ENCODE measurements at places on chromosomes 13 and 19. TPM values are rescaled to one million over a fixed set of nuclear protein-coding genes. Genes with fewer than 3 reads are reported as not detected.

DNA sequence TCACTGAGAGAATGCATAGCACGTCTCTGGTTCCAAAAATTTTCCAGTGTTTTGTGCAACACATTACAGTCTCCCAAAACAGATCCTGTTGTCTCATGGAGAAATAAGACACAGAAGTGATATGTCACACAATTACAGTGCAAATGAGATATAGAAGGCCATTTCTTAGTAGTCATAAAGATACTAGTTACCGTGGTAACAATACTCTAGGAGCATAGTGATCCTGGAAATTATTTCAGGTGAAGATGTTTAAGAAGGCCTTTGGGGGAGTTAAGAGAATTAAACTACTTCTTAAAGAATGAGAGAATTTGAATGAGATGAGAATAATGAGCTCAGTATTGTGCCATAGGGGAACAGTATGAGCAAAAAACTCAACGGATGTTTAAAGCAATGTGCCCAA lies 628.0 kb upstream of the MIR17HG start:
- DNase-seq: no peak

The FAM83E gene
- total RNA-seq: not detected

DNA sequence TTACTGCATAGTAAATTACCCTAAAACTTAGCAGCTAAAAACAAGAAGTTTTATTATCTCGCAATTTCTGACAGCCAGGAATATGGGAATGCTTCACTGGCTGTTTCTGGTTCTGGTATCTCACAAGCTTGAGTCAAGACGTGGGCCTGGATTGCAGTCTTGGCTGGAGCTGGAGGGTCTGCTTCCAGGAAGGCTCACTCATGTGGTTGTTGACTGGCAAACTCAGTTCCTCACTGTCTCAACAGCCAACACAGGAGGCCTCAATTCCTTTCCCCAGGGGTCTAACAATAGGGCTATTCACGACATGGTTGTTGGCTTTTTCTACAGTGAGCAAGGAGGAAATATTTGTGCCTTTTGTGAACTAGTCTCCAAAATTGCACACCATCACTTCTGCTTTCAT lies 146.3 kb downstream of the GPC5 start:
- peak; percentile 5 for DNase-seq

DNA sequence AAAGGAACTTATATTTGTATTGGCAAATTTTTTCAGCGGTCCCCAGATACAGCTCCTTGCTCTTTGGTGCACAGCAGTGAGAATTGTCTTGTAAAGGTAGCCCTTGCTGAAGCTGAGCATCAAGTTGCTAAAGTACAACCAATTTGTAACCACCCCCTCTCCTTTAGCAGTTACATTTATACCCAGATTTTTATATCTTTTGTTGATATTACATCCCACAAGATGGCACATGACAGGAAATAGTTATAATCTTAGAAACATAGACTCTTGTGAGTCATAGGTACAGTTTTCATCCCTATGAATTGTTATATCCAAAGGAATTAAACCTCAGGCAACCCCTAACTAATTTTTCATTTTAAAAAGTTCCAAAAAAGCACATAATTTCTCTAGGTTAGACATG lies 523.0 kb upstream of the SLITRK1 start:
- DNase-seq: no peak

DNA sequence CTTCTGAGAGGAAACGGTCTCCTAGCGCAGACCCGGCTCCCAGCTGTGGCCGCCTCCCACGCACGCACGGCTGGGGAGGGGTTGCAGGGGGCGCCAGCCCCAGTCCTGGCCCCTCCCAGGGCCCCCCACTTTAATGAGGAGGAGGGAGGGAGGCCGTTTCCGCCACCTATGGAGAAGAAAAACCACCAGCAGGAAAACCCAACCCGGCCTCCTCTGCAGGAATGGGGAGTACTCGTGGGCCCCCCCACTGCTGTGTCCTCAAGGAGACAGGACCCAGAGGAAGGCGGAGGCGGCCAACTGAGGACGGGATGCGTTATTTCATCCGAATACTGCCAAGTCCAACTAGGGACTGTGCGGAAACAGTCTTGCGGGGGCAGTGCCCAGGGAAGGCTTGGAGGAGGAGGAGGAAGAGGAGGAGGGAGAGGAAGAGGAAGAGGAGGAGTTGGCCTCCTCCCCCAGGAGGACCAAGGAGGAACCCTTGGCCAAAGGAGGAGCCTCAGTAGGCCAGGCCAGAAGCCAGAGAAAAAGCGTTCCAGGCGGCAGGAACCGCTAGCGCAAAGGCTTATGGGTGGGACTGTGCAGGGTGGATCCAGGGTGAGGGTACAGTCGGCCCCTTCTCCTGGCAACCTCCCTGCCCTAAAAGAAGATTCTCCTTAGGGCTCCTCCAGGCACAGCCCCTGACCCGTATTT lies 3.9 kb upstream of the SSBP4 start:
- no peak for DNase-seq

- DNase-seq: peak; percentile 9
Measured at GRCh38 chr13:20127262-20127561, 33.6 kb downstream of the GJA3 start.

- DNase-seq: no peak
Measured at GRCh38 chr13:110580800-110581199, 19.3 kb upstream of the RAB20 start.

DNA sequence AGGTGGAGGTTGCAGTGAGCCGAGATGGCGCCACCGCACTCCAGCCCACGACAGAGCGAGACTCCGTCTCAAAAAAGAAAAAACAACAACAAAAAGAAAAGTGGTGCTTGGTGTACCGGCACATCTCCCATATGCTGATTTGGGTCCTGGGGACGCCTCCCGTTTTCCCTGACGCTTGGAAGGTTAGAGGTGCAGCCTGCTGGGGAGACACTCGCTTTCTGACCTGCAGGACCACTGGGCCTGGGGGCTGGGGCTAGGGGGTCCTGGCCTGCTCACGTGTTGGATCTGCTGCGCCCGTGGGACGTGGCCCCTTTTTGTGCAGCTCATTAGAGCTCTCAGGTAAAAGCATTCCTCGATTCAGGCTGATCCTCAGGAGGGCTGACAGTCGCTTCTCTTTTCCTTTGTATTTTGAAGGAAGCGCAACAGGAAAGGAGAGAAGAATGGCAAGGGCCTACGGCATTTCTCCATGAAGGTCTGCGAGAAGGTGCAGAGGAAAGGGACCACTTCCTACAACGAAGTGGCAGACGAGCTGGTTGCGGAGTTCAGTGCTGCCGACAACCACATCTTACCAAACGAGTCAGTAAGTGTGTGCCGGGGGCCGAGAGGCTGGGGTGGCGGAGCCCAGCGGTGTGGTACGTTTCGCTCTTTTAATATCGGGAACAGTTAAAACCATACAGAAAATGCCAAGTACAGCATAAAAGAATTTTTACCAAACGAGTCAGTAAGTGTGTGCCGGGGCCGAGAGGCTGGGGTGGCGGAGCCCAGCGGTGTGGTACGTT lies 25.1 kb downstream of the ATP4B start:
- DNase-seq: no peak

GRCh38 chr19:20926796-20927195 lies 3.7 kb downstream of the ZNF85 start:
- peak; percentile 2 for DNase-seq

DNA sequence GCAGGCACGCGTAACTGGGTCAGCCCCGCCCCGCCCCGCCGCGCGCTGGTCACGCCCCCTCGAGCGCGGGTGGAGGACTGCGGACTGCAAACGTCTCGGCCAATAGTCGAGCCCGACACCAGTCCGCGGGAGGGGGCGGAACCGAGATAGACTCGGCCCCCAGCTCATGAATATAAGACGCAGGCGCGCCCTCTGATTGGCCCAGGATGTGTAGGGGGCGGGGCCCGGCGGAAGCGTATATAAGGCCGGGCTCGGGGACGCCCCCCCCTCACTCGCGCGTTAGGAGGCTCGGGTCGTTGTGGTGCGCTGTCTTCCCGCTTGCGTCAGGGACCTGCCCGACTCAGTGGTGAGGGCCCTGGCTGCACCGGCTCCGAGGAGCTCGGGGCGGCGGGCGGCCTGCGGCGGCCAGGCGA lies at the start of gene CIRBP:
CIRBP (plus strand) TSS at position 268 of the 413 bp plus-strand sequence. CDS start 1,602 bp downstream, outside the sequence.
- peak; percentile 96 for DNase-seq

The SCEL gene
- not detected for total RNA-seq

DNA sequence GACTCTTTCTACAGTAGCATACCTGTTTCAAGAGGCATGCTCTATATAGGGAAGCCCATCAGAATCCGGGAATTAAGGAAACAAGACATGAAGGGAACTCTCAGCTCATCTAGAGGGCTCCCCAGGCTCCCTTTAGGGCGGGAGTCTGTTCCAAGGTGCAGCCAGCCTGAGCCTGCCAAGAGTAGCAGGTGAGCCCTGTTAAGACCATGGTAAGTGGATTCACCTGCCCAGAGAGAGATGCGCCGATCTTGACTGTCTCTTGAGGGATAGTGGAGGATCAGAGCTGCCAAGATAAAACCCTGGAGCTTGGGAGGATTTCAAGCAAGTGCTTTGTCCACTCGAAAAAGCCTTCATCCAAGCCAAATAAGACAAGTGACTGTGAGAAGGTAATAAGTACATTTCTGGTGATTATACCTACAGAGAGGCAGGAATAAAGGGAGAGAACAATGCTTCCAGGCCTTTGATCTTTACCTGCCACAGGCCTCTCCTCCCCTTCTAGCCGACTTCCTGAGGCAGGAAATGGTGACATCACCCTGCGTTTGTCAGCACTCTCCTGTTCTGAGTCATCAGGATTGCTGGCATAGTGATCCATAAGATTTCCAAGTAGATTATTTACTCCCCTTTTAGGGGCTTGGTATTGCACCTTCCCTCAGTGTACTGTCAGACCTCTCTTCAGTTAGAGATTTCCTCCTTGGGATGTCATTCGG lies 31.5 kb downstream of the KLF5 start:
- peak; percentile 95 for DNase-seq

The IRS2 gene
- total RNA-seq: not detected

- DNase-seq: peak; percentile 29
Measured at GRCh38 chr19:46704379-46705076, 12.4 kb downstream of the PRKD2 start.

The GRK1 gene
- not detected for total RNA-seq

DNA sequence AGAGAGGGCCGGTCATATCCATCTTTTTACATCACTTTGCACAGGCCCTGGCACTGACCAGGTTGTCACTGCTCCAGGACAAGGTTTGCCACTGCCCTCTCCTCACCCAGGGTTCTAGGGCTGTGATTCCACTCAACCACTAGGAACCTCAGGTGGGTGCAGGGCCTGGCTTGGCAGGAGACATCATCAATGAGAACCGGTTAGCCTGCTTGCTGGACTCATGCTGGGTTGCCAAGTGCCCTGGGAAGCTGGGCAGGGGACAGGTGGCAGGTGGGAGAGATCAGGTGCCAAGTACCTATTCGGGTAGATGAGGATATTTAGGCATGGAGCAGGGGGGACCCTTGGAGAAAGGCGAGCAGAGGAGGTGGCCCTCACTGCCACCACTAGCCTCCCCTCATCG lies 4.2 kb upstream of the CERS4 start:
- no peak for DNase-seq

GRCh38 chr19:48474084-48474592 lies 5.0 kb downstream of the CYTH2 start:
- DNase-seq: no peak

- no peak for DNase-seq
Measured at GRCh38 chr19:49356382-49356781, 5.8 kb downstream of the TEAD2 start.

- no peak for DNase-seq
Measured at GRCh38 chr19:19480688-19481087, 34.7 kb downstream of the TSSK6 start.

DNA sequence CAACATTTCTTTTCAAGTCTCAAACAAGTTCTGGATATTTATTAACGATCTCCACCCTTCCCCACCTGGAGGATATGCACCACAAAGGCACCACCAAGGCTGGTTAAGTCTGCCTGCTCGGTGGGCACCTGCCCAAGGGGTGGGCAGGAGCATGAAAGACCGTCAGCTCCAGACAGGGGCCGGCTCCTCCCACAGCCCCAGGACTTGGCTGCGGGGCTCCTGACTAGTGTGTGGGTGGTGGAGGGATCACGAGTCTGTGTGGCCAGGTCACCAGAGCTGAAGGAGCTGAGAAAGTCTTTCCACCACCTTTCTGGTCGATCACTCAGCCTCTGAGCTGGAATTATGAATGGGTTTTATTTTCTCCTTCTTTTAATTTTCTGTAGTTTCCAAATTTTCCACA lies 7.8 kb downstream of the SLC7A1 start:
- no peak for DNase-seq

- DNase-seq: no peak
Measured at GRCh38 chr13:57724486-57725272, 93.1 kb downstream of the PCDH17 start.

The TSKS gene
- not detected for total RNA-seq

- no peak for DNase-seq
Measured at GRCh38 chr13:27919934-27920676, at the start of gene PDX1. Gene PDX1 (plus strand): TSS chr13:27920000. CDS start chr13:27920139, 139 bp downstream.

GRCh38 chr13:80590551-80590950 lies 249.6 kb upstream of the SPRY2 start:
- DNase-seq: no peak

The CEACAM16 gene
- not detected for total RNA-seq

The THSD8 gene
- total RNA-seq: 23.5 TPM

The EDNRB gene
- total RNA-seq: not detected

DNA sequence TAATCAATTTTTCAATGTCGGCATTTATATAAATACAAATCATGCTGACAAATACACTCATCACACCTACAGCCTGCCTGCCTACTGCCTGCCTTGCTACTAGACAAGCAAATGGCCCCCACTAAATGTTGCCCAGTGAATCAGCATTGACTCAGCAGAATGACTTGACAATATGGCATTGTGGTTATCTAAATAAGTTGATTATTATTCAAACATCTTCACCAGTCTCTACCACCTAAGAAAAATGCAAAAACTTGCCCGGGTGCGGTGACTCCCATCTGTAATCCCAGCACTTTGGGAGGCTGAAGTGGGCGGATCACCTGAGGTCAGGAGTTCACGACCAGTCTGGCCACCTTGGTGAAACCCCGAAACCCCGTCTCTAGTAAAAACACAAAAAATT lies 296.1 kb downstream of the PCDH9 start:
- DNase-seq: no peak

The ZNF567 gene
- total RNA-seq: 9.3 TPM

DNA sequence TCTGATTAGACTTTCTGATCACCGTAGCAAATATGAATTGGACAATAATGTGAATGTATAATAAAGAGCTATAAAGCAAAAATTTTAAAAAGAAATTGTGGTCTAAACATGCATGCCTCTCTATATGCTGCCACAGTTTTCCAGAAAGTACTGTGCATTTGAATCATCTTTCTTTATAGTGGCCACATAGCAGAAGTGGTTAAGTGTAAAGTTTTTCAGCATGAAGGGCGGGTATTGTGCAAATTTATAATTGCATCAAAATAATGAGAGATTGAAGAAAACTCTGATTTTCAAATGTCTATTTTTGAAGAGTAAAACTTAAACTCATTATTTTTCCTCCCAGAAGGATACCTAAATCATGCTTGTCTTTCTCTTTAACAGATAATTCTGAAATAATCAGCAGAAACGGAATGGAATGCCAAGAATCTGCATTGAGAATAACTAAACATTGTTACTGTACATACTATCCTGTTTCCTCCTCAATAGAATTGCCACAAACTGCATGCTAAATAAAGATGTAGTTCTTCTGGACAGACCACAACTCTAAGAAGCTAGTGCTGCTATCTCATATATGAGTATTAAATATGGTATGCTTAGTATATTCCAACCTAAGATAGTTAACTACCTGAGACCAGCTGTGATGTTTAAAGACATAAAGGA lies 42.9 kb upstream of the RAP2A start:
- DNase-seq: no peak
